ENCODE measurements at places on chromosomes 3 and 15.

DNA sequence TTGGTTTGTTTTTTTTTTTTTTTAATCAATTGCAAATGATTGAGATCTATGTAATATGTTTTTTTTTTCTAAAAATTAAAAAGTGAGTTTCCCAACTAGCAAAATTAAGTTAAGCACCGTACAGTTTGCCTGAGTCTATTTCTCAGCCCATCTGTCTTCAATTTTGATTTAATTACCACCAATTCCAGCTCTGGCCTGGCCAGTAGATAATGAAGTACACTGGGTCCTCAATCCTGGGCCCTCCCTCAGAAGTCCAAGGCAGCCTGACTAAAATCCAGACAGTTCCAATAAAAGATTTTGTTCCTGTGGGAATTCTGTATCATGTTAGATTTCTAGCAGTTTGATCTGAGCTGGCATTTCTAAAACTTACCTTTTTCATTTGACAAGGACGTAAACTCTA, 887.2 kb downstream of the NAALADL2 start:
- no peak for DNase-seq

DNA sequence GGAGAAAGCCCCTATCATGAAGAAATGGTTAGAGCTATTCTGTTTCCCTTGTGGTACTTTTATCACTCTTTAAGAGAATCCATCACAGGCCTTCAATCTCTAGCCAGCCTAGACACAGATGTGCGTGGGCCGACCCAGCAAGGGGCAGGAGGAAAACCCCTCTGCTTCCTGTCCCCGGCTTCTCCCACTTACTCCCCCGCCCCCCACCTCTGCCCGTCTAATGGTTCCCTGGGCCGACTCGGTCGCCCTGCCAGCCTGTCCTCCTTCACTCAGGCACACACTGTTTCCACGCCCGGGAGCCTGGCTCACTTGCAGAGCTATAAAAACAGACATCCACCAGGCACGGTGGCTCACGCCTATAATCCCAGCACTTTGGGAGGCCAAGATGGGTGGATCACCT, 58.3 kb upstream of the TFRC start:
- no peak for DNase-seq

- no peak for DNase-seq
These were observed 64.5 kb upstream of the LRIG1 start for GRCh38 chr3:66565301-66565700.

DNA sequence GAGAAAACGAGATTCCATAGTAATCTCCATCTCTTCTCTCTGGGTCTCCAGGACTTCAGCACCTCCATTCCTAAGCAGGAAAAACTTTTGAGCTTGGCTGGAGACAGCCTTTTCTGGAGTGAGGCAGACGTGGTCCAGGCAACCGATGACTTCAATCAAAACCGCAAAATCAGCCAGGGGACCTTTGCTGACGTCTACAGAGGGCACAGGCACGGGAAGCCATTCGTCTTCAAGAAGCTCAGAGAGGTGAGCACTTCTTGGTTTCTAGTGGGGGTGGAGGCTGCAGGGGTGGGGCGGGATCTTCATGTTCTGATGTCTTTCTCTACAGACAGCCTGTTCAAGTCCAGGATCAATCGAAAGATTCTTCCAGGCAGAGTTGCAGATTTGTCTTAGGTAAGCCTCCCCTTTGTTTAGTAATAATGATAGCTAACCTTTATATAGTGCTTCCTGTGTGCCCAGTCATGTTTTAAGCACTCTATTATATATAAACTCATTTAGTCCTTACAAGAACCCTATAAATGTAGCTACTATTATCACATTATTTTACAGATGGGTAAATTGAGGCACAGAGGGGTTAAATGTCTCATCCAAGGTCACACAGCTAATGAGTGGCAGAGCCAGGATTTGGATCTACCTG, 35.0 kb upstream of the TATDN2 start:
- DNase-seq = peak; percentile 48

- DNase-seq = no peak
These were observed 28.5 kb downstream of the MFSD1 start for GRCh38 chr3:158830391-158830790.

DNA sequence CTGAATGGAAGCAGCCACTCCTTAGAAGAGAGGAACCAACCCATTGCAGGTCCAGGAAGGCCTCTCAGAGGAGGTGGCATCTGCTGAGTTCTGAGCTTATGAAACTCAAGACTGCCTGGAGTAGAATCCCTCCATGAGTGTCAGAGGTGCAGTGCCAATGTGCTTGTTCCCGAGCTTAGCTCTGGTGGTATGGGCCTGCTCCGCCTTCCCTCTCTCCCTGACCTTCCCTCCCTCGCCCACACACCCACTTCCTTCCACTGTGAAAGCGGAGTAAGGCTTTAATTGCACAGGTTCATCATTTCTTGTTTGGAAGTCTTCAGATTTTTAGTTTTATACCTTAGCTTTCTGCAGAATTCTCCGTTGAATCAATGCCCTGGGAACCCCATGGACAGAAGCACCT, 208.0 kb upstream of the BHLHE40 start:
- no peak for DNase-seq

DNA sequence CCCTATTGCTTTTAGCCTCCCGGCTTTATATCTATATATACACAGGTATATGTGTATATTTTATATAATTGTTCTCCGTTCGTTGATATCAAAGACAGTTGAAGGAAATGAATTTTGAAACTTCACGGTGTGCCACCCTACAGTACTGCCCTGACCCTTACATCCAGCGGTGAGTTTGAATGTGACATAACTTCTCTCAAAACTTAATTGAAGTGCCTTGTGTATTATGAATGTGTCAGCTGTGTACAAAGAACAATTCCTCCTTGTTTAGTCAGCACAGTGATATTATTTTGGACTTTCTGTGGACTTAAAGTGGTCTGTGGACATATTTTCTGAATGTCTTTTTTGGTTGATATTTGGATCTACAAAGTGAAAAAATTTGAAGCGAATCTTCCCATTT, 220 bp downstream of the TP63 start:
- no peak for DNase-seq

DNA sequence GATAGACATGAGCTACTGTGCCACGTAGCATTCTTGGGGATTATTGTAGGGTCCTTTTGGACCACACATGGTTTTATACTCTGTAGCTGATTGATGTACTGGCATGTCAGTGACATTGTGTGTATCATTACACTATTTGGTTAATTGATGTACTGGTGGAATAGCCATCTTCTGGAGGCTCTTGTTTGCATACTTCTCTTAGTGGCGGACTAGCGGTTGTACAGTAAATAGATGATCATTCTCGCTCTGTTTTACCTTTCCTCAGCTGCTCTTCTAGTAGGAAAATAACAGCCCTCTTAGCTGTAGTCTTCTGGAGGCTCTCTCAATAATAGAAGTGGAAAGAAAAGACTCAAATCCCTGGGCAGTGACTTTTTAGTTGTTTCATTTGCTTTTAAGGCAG, 24.8 kb downstream of the IGF1R start:
- no peak for DNase-seq

DNA sequence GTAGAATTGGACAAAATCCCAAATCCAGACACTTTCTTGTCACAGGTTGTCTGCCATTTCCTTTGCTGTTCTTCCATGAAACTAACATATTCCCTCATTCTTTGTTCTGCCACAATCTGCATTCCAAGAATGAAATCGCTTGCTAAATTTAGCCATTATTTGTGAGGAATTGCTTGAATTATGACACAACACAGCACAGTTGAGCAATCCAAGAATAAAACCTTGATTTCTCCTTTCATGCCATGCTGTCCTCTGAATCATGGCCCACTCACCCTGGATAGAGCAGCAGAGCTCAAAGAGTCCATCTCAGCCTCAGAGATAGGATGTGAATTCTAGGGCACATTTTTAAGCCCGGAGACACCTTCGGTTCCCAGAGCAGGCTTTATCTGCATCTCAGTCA, 35.2 kb upstream of the GREM1 start:
- no peak for DNase-seq

DNA sequence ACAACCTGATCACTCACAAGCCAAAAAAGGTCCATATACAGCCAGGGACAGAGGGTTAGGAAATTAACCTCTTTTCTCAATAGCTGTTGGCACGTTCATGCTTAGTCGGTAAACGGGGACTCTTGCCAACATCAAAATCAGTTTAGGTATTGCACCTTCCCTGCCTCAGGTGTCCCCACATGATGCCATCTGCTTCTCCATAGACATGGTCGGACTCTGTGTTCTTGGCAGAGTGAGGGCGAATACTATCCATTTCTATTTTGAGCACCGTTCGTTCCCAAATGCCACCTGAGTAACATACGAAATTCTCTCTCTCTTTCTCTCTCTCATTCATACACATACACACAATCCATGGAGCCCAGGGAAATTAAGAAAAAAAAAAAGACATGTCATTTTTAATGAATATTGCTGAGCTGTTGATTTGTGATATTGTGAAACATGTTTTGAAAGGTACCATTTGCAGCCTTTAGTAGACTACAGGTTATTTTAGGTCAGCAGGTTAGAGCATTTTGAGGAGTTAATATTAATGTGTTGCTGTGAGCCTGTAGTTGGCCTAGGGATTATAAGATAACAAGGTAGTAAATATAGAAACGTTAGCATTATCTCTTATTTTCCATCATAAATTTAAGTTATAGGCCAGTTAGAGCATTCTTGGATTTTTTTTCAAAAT, 78.5 kb downstream of the GHSR start:
- no peak for DNase-seq

Measured in GM13977 (cell line).